Activated naive CD4-positive, alpha-beta T cell (primary cell): ENCODE measurements at places on chromosomes 7 and 10.

- no peak for DNase-seq
Observed at GRCh38 chr7:22867003-22867402, 44.4 kb upstream of the TOMM7 start.

GRCh38 chr10:12349629-12350166 is 351 bp downstream of the CAMK1D start:
- DNase-seq = no peak

- no peak for DNase-seq
Observed at GRCh38 chr10:72694476-72695369, 2.8 kb downstream of the MCU start.

DNA sequence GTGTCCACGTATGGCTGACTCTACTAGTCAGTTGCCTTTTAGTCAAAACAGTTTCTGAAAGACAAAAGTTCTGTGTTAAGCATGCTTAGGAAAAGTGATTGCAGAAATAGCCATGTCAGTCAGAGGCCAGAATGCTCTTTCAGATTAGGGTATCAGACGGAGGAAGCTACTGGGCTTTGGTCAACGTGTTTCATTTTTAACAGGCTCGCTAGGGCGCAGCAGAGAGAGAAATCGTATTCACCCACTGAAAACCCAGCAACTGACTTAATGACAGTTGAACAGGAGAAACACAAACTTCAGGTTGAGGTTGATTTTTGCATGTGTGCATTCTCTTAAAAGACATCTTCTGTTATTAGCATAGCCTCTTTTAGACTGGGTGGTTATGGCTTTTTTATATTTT is 322.6 kb upstream of the KIAA1217 start:
- no peak for DNase-seq

DNA sequence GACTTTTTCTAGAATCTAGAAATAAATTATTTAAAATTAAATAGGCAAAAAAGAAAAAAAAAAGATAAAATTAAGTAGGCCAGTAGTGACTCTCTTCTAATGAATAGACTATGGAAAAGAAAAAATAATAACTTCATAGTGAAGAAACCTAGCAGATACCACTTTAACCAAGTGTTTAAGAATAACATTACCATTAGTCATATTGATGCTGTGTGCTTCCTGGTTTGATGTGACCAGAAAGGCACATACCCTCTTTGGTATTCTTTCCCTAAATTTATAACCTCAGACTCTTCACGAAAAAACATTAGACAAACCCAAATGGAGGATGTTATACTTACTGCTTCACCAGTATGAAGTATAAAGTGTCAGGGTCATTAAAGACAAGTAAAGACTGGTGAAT is 42.6 kb downstream of the KIF20B start:
- DNase-seq = no peak

- DNase-seq = no peak
Observed at GRCh38 chr10:112475575-112476218, 28.7 kb downstream of the VTI1A start.

DNA sequence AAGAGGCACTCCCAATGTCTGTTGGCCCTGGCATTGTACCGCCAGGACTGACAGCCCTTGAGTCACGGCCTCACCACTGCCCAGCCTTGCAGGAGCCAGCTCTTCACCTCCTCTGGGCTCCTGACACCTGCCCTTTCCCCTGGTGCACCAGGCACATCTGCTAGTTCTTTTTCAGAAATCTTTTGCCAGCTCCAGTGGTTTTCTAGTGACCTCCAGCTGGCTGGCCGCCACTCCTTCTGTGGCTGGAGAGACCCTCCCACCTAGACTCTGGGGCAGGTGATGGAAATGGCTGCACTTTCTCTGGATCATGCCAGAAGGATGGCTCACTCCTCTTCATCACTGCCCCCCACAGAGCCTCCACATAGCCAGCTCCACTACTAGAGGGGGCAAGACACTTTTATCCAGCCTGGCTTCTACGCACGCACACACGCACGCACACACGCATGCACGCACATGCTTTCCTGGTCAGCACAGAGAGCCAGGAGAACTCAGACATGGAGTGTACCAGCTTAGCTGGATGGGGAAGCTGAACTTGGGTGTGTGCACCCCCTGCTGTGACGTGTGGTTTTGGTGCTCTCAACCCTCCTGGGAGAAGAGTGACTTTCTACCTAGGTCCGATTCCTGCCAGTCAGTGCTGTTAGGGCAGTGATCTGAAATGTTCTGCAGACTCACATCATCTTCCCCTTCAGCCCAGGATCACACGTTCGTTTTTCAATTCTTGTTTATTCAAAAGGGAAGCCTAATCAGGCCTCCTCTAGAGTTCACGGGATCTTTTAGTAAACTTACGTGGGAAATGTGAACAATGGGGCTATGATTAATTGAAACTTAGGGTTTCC is 222.0 kb downstream of the PRPF18 start:
- DNase-seq = no peak

- no peak for DNase-seq
Observed at GRCh38 chr10:71492872-71493271, 96.2 kb downstream of the CDH23 start.

DNA sequence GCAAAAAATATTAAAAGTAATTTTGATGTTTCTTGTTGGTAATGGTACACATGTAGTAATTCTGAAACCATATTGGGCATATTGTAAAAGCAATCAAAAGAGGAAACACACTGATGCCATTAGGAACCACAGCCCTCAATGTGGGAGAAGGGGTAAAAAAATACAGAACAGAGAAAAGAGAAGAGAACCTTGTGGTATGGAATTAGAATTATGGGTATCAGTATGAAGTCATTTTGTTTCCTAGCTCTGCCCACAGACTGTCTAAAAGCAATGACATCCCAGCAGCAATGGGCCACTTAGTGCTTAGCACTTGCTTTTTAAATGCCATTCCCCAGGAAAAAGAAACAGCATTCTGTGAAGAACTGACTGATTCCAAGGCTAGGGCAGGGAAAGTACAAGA is 61.5 kb downstream of the CPVL start:
- DNase-seq = no peak

DNA sequence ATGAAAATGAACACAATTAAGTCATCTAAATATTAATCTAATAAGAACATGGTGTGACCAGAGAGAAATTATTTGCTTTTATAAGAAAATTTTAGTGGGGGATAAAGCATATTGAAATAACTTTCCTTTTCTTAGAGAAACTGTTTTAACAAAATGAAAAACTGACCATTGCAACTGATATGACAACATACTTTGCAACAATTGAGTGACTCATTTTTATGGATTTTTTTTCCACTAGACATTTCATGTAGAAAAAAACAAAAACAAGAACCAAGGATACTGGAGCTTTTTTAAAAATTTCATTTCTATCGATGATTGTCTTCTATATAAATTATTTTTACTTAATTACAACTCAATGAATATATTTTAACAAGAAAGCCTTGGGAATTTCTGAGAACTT is 90.0 kb downstream of the C1GALT1 start:
- DNase-seq = no peak

DNA sequence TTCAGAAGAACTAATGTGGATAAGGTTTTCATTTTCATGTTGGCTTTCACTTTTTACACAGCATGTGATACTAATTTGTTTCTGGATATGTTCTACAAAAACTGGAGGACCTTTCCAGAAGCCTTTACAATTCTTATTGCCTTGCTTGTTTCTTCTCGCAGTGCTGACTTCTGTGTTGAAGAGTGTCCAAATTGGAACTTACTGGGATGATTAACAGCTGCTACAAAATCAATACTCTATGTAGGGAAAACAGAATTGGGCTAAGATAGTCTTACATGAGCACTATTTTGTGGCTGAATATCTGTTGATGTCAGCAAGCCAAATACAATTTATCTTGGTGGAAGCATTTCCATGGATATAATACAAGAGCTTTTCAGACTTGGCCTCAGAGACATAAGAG is 351.2 kb downstream of the DGKB start:
- DNase-seq = no peak

- no peak for DNase-seq
Observed at GRCh38 chr7:131508754-131509486, 47.5 kb downstream of the PODXL start.

DNA sequence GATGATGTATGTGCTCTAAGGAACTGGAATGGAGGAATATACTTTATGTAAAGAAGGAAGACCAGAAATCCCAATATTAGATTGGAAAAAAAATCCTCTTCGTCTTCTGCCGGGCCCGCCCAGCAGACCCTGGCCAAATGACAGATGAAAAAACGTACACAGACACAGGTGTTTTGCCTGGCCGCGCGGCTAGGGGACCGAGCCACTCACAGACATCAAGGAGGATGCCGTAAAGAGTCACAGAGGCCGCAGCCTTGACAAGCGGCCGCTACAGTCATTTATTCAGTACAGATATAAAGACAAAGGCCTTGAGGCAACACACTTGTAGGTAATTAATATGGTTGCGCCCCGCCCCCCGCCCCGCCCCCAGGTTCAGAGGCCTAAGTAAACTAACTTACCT is 594.1 kb downstream of the GRM8 start:
- DNase-seq = no peak

GRCh38 chr7:18384491-18385143 is 110.9 kb upstream of the HDAC9 start:
- no peak for DNase-seq

GRCh38 chr7:114649689-114650088 is 235.1 kb downstream of the FOXP2 start:
- no peak for DNase-seq

DNA sequence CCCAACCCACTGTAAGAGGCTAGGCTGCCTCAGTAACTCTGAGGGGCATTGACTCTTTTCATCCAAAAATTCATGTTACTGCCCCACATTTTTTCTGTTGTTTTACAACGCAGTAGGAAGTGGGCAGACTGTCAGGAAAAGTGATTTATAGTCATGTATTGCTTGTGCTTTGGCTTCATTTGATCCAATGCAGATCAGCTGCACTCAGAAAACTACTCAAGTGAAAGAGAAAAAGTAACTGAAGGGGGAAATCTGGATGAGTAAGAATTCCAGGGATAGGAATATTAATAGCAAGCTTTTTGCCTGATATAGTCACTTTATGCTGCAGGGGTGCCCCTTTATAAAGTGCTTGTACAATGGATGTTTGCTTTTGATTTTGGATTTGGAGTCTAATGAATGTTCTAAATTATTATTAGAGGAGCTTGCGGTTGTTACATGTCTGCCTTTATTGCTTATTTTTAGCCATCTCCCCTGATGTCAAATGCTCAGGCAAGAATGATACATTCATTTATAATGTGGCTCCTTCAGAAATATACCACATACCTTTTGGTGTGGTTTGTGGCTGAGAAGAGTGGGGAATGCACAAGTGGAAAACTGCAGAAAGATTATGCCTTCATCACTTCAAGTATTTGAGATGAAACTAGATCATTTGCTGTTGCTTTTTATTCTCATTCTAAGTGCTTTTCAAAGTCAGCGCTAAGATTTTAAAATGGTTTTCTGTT is 86.1 kb downstream of the EGFR start:
- DNase-seq = no peak

DNA sequence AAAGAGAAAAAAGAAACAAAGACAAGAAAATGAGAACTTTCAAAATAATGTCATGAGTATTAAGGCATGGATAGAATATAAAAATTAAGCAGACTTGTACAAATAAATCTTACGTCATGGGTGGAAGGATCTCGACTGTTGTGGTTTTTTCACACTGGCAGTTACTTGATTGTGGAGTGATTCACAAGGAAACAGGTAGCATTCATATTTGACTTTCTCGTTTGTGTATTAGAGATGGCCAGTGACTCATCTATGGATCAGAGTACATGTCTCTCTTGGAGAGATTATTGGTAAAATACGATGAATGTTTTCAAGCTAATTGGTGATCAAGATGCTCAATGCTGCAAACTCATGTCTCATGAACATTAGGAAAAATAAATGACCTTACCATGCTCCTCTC is 564.3 kb downstream of the GATA3 start:
- no peak for DNase-seq

DNA sequence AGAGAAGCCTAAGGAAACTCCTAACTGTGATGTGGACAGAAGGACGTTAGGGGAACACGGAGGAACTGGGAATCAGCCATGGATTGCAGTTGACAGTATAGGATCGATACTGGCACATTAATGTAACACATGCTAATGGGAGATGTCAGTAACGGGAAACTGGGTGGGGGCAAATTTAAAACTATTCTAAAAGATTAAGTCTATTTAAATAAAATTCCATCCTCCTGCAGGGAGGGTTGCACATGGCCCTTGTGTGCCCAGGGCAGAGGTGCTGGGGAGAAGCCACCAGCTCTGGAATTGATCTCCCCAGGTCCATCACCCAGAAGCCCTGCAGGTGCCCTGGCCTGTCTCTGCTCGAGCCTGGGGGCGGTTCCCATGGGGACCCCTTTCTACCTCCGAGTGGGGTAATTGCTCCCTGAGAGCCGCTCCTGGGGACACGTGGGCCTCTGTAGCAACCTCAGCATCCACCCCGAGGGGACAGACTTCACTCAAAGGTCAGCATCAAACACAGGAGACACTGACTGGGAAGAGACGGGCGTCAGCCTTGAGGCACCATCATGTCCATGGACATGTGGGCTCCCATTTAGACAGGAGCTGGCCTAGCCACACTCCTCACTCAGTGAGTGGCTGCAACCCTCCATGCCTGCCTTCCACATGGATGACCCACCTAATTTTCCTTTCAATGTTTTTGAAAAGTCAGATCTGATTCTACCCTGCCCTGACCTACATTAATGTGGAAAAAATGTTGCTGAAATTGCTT is 21.1 kb downstream of the SCART1 start:
- DNase-seq = no peak

DNA sequence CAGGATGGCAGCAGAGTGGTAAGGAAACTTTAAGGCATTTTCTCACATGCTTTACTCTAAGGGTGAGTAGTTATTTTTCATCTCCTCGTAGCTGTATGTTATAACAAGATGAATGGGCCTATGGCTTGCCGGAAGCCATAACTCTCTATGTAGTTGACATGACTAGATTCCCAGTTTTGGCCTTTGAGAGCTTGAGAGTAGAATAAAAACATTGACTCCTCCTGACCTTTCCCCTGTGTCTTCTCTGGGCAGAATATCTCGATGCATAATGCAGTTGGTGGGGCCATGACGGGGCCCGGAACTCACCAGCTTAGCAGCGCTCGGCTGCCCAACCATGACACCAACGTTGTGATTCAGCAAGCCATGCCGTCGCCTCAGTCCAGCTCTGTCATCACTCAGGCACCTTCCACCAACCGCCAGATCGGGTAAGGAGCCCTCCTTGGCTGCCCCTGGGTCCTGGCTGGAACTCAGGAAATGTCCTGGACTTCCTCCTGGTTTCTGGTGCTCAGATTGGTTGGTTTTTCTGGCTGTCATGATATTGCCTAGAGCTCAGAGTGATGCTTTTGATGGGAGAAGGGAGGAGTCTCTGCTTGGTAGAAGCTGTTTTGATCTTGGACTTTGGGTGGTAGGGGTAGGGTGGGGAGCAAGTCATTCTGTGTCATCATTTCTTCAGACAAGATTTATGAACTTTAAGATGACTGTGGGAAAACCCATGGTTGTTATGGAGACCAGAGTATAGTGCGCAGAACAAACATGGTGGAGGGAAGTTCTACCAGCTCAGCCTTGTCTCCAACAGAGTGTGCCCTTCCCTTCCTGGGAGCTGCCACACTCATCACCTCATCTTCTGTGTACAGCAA is 158.0 kb downstream of the CREB5 start:
- DNase-seq = no peak
